ENCODE measurements at places on chromosomes 4 and X.

GRCh38 chr4:172553216-172553615 lies 615.4 kb upstream of the GALNT7 start:
- no peak for DNase-seq

DNA sequence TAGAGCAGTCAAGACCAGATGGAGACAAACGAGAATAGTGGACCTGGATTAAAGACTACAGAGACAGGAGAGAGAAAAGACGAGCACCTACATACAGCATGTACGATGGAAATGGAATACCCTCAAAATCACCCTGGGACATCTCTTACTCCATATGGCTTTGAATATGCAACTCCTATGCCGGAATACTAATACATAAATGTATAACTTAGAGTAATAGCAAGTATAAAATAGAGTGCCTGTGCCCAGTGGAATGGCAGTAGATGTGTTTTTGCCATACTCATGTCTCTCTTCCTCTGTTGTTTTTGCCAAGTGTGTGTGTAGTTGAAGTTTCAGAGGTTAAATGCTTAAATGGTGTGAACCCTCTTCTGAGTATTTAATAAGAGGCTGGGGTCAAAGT lies 39.8 kb upstream of the LIMCH1 start:
- no peak for DNase-seq

DNA sequence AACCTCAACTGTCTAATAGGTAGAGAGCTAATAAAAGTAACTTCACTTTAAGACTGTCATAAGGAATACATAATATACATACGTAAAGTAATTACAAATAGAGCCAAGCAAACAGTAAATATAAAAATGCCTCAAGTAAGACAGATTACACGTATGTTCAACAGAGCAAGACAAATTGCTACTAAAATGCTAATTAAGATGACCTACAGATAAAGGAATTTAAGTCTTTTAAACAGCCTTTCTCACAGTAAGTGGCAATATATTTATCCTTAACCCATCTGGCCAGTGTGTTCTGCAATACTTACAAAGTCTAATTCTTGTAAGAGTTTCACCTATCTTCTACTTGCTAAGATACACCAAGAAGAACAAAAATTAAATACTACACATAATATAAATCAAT lies 12.7 kb downstream of the G3BP2 start:
- DNase-seq = no peak

GRCh38 chr4:172202480-172203076 lies 389.4 kb downstream of the GALNTL6 start:
- DNase-seq = no peak

DNA sequence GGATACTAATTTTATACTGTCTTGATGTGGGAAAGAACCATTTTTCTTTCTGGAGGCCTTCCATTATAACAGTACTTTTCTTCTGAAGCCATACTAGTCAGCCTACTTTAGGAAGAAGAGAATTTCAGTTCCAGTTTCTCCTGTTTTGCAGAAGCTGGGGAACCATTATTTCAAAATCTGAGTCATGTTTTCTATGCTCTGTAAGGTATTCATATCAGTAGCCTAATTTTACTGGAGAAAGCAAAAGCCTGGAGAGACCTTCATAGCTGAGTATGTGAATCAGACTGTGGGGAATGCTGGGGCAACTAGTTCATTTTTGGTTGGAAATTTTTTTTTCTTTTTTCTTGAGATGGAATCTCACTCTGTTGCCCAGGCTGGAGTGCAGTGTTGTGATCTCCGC lies 22.4 kb downstream of the AFF1 start:
- DNase-seq = no peak

DNA sequence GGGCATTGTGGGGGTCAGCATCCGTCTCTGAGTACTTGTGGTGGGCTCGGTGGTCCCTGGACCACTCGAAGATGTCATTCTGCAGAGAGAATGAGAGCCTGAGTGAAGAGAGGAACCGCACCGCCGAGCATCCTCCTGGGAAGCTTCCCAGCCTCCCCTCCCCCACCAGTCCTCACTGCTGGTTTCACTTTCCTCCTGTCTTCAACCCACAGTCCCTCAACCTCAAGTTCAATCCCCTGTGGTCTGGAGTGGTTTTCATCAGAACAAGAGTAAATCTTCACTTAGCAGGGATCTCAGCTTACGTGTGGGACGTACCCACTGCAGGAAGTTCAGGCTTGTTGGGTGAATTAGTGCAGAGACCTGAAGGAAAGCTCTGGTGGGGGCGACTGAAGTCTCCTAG lies 117.8 kb downstream of the SCD5 start:
- no peak for DNase-seq

GRCh38 chr4:118757761-118758251 lies 72.6 kb downstream of the METTL14 start:
- no peak for DNase-seq

DNA sequence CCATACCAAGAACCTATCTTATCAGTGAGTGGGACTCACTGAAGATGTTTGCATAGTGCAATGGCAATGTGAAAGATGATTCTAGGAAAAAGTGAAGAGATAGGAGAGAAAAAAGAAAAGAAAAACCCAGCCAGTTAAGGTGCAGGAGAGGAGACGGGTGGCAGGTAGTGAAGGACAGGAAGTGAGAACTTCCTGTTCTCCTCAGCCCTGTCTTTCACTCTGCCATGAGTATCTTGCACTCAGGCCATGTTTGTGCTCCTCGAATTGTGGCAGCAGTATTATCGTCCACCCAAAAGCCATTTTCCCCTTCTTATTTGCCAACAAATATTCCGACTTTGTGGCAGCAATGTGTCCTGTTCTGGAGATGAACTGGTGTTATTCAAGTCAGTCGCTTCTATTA lies 8.6 kb upstream of the ENPEP start:
- no peak for DNase-seq
